Head of caudate nucleus (tissue), 42 donors: ENCODE measurements at places on chromosomes 13 and 19.

DNA sequence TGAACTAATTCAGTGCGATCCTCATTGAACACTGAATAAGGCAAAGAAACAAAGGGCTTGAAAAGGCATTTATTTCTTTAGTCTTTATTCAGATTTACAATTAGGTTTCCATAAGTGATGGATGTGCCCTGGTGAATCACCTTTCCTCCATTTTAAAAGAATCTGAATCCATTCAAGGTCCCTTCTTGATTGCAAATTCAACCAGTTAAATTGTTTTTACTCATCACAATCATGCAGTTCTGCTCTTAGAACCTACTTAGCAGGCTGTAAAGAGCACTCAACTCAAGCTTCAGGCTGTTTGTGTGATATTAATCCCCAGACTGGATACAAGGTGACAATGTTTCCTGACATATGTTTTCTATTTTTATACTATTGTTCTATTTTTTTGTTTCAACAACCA is 321.0 kb downstream of the TBC1D4 start:
- no peak for DNase-seq

GRCh38 chr19:32887572-32888215 is 18.1 kb upstream of the SLC7A9 start:
- DNase-seq: no peak

DNA sequence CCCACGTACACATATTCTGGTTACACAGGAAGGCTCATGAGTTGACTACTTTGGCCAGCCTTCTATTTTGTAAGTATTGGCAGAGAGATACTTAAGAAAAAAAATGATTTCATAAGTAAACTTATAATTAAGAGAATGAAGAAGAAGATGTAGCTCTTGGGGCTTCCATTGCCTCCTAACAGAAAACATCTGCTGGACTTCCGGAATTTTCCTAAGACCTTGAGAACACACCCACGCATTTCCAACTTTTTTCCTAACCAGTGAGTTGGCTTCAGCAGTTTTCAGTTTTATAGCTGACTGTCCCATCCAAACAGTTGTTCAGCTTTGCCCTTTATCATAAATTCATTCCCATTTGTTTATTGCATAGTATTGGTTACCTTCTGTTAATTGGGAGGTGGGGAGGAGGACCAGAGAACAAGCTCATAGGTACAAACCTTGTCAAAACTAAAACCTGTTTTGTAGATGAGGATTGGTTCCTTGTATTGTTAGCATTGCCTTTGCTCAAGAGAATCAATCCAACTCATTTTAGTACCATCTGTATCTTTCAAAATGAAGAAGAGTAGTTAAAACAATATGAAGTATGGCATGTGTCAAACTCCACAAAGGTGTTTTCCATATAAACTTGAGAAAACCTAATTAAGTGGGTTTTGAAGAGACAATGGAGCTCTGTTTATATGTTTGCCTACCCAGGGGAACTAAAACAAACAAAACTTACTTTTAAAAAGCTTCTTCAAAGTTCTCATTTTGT is 93.9 kb downstream of the COL4A2 start:
- DNase-seq: no peak

- DNase-seq: no peak
Observed at GRCh38 chr13:79402074-79402635, 3.9 kb downstream of the RBM26 start.

- DNase-seq: no peak
Observed at GRCh38 chr13:26433776-26434175, 123.7 kb upstream of the WASF3 start.

GRCh38 chr13:61765181-61765742 is 349.6 kb upstream of the PCDH20 start:
- DNase-seq: no peak

GRCh38 chr13:108674346-108674745 is 44.9 kb downstream of the MYO16 start:
- DNase-seq: no peak

DNA sequence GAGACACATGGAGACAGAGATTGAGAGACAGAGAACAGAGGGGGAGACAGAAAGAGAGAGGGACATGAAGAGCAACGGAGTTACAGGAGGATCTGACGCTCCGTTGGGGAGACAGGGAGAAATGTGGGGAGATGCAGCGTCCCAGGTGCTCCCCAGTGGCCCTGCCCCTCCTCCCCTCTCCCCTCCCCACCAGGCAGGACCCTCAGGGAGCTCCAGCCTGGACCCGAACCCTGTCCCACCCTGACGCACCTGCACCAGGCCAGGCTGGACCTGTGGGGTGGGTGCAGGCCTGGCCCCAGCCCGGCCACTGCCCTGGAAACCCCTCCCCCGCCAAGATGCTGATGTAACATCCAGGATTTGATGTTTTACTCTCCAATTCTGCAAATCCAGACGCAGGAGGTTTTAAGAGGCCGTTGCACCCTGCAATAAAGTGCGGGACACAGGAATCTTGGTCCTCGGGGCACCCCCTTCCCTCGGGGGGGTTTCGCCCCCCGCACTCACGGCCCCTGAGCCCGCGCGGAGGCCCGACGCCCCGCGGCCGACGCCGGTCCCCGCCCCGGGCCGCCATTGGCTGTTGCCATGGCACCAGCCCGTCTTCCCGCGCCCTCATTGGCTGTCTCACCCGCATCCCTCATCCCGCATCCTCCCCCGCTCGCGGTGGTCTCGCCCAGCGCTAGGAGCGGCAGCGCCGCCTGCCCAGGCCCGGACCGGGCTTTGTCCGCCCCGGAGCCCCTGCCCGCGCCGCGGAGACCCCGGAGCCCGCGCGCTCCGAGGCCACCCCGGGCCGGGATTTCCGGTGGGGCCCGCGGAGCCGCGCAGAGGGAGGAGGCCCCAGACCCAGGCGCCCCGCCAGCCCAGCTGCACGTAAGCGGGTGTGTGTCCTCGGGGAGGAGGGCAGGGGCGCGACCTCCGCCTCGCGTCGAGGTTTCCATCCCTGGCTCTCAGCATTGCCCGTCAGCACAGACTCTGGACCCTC is at the start of gene APC2:
TSS of gene APC2 (plus strand) at position 655 of the 976 bp plus-strand sequence. CDS start 2,881 bp downstream, outside the sequence.
- peak; percentile 94 for DNase-seq

- DNase-seq: no peak
Observed at GRCh38 chr13:99359528-99359927, 52.3 kb upstream of the GPR183 start.

GRCh38 chr13:28340272-28340793 is 154.6 kb downstream of the FLT1 start:
- DNase-seq: peak; percentile 8

DNA sequence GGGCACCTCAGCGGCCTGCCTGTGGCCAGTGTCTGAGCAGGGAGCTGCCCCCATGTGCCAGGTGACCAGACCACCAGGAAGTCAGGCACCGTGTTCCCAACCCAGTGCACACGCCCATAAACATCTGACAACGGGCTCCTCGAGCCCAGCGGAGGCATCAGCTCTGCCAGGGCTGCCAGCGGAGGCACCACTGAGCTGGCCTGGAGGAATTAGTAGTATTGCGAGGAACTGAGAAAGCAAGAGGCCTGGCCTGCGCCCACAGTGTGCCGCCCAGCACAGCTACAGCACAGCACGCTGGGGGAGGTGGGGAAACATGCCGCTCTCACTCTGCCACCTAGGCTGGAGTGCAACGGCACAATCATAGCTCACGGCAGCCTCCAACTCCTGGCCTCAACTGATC is 44.6 kb downstream of the ANKRD27 start:
- DNase-seq: no peak

- no peak for DNase-seq
Observed at GRCh38 chr19:1655987-1656608, 3.7 kb upstream of the TCF3 start.
